ENCODE measurements at places on chromosomes 3 and 15. TPM values are rescaled to one million over a fixed set of nuclear protein-coding genes. Genes with fewer than 3 reads are reported as not detected.

GOLGA8S gene
- 0.32 TPM for total RNA-seq

GRCh38 chr3:177694316-177694715 is 497.0 kb upstream of the TBL1XR1 start:
- DNase-seq, result no peak

DNA sequence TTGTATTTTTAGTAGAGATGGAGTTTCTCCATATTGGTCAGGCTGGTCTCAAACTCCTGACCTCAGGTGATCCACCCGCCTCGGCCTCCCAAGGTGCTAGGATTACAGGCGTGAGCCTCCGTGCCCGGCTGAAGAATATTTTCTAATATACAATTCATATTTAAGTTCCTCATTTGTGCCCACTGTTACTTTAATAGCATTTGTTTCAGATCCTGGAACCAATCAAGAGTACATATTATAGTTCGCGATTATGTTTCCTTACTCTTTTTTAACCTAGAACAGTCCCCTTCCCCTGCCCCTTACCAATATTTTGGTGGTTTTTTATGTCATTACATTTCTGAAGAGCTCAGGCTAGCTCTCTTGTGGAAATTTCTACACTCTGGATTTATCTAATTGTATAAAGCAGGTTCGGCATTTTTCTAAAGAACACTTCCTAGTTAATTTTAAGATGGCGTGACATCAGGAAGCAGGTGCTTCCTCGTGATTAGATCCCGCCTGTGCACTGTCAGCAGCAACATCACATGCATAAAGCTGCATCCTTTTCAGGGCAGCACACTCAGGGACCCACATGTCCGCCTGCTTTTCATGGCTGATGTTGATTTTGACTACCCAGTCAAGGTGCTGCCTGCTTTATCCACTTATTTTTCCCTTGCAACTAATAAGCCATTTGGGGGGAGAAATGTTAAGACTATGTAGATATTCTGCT is 88.7 kb upstream of the EPHB3 start:
- DNase-seq, result no peak

- DNase-seq, result peak; percentile 29
Observed at GRCh38 chr15:69713726-69714559, 261.3 kb downstream of the RPLP1 start.

- DNase-seq, result no peak
Observed at GRCh38 chr3:105233010-105233409, 133.7 kb upstream of the ALCAM start.

ECE2 gene
- total RNA-seq, result 2.2 TPM

SLC9A9 gene
- 18.2 TPM for total RNA-seq

DNA sequence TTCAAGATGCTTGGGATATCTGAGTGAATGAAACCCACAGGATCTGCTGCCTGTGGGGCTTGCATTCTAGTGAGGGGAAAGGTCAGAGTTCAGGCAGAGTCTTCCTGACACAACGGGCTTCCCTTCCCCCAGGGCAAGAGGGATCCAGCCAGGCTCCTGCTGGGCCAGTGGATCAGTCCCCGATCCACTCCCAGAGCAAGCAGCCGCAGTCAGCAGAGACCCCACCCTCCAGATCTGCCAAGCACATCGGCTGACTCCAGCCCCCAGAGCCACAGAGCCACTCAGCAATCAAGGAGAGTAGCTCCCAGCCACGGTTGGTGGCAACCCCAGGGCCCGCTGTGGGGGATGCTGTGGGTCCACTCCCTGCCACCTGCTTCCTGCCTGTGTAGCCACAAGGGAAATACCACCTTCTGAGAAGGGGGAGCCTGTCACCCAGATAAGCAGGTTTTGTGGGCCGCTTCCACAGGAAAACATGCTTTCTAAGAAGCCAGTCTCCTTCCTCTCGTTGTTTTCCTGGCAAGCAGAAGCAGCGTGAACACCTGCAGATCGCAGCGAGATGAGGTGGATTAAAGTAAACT is 44.9 kb downstream of the CPN2 start:
- no peak for DNase-seq

DNA sequence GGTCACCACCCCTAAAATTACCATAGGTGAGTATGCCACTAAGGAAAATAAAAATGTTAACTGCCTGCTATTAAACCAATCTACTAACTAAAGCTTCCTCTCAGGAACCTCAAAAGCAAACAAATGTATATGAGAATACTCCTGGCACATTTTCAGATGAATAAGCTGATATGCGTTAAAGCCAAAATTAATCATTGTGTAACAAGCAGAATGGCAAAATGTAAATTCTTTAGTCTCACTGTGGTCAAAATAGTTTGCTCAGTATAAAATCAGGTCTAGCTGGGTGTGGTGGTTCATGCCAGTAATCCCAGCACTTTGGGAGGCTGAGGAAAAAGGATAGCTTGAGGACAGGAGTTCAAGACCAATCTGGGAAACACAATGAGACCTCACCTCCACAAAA is 53.6 kb downstream of the SUMF1 start:
- DNase-seq, result no peak

TPRG1 gene
- total RNA-seq, result 3.2 TPM

DNA sequence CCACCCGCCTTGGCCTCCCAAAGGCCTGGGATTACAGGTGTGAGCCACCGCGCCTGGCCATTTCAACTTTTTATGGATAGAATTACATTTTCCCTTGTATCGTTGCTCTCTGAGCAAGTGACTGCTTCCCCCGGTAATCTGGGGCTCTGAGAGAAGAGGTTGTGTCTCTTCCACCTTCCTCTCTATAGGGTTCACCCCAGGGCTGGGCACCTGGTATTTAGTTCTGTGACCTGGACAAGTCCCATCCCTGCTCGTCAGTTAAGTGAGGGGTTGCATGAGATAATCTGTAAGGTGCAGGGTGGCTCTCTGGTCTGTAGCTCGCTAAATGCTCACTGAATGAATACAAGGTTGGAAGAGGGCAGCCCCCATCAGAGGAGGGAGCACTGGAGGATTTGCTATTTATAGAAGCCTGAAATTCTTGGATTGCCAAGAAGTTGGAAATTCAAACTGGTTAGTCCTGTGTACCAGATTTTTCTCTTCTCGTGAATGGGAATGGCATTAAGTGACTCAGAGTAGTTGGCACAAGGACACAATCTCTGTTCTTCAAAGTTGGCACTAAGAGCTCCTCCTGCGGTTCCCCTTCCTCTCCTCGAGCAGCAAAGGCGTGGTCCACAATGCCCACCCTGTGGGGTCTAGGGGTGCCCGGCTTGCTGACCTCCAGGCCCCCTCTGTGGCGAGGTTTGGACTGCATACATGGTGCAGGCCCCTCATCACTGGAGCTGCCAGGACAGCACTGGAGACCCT is 68.1 kb upstream of the DLG1 start:
- DNase-seq, result no peak

DNA sequence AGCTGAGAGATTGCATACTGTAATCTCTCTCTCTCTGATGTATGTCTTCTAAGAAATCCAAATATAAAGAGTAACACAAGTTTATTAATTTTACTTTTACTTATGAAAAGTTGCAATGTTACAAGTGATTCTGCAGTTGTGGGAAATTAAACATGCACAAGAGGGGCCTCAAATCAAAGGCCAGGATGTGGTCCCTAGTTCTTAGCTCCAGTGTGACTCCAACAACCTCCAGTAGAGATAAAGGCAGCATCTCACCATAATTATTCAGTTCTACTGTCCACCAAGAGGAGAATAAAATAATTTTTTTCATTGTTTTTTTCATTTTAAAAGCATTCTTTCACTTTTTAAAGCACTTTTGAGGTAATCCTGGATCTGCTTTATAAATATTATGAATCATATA is 223.3 kb downstream of the RAP2B start:
- DNase-seq, result no peak

GRCh38 chr15:40002295-40002694 is 36.7 kb downstream of the SRP14 start:
- no peak for DNase-seq

GRCh38 chr15:92020804-92021203 is 167.3 kb downstream of the SLCO3A1 start:
- DNase-seq, result no peak

MGLL gene
- total RNA-seq, result 221 TPM

FES gene
- 12.1 TPM for total RNA-seq

- DNase-seq, result no peak
Observed at GRCh38 chr3:12473511-12473910, 10.8 kb upstream of the TSEN2 start.

DNA sequence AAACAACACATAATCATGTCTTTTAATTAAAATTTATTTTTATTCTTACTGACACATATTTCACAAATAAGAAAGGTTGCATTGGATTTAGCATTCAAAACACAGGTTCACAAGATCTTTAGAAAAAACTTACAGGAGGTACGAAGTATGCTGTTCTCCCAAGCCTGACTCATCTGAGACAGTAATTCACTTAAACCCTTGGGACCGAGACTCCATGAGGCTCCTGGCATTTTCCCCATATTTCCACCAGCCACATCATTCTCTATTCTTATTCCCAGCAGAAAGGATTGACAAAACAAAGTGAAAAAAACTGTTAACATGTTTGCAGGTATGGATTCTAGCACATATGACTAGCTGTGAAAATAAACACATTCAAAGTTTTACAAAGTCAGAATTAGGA is 52.6 kb downstream of the CNTN3 start:
- no peak for DNase-seq

DNA sequence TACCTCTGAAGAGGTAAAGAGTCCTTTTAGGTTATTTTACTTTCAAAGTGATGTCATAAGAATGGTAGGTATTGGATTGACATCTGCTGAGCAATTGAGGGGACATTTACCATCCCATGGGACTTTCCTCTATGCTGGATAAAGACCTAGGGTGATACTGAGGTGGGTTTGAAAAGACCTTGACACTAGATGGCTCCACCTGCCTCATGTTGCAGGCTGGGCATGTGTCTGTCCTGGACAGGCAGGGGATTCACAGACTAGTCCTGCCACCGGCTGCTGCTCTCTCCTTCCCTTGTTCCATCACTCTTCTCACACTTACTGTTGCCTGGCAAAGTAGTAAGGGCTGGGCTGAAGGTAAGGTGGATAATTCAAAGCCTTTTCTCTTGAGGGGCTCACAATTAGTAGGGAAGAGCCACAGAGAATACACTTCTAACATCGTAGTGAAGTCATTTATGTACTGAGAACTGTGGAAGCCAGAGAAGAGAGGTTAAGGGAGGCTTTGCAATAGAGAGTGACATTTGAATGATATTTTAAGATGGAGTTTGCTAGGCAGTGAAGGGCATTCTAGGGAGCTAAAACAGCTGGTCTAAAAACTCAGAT is 27.7 kb downstream of the TRAK1 start:
- no peak for DNase-seq

DNA sequence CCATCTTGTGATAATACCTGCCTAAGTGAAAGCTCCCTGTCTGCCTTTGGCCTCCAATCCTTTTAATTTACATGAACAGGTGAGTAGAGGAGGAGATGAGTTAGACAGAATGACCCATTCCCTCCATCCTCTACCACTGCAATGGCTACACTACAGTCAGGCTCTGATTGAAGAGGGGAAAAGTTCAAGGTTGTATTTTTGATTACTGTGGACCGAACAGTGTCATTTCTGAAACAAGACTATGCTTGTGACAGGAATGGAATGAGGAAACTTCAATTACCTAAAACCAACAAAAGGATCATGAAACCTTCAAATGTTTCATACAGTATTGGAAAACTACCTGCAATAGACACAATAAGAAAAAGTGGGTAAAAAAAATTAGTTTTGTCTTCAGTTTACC is 85.5 kb upstream of the GBE1 start:
- no peak for DNase-seq

DNA sequence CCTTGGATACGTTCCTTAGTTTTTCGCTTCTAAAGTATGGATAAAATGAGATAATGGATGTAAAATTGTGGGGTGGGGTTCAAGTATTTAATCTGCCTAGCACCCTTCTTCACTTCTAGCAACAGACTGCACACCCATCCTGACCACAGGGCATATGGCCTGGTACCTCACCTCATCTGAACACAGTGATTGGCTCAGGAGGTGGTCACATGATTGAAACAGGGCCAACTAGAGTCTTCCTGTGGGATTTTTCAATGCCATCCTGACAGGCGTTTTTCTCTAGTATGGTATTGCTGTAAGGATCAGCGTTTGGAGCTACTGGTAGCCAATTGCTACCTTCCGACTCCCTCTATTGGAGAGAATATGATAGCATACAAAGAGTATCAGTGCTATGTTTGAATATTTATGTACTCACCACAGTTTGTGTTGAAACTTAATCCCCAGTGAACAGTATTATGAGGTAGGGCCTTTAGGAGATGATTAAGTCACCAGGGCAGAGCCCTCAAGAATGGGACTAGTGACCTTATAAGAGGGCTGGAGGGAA is 172.2 kb downstream of the PPM1L start:
- no peak for DNase-seq

DNA sequence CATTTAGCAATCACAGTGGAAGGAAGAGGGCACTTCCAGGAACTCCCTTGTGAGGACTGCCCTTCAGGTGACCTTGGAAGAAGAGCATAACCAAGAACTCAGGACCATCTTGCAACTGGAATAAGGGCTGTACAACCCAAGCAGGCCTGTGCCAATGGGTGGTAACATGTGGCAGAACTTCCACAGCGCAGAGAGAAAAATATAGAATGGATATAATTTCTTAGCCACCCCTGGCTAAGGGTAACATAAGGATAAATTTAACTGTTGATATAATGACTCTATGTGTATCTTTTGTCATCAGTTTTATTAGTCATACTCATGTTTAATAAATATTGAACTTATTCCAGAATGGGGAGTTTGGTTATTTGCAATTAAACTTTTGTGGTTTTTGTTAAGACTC is 13.4 kb upstream of the MFSD1 start:
- no peak for DNase-seq

DNA sequence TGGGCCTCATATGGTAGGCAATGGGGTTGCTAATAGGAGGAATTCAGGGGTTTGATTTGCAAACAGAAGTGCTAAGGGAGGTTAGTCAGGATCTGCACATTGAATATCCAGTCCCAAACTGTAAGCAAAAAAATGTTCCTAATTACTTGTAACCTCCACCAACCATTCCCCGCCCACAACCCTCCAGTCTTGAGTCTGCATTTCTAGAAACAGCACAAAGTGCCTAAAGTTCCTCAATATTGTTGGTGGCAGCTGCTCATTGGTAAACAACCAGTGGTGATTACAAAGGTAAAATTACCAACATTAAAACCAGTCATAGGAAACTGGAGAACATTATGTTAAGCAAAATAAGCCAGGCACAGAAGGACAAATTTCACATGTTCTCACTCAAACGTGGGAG is 18.9 kb downstream of the HDC start:
- DNase-seq, result no peak

GRCh38 chr3:73041537-73041936 is 19.9 kb upstream of the EBLN2 start:
- DNase-seq, result no peak

- no peak for DNase-seq
Observed at GRCh38 chr15:63372753-63373152, 8.9 kb downstream of the CA12 start.

- DNase-seq, result no peak
Observed at GRCh38 chr15:100722551-100723314, 120.3 kb downstream of the ASB7 start.

Measured in mucosa of descending colon (tissue), 3 donors.